ENCODE measurements at places on chromosomes 5 and 9.

- DNase-seq = peak; percentile 89
Measured at GRCh38 chr5:150436141-150436680, 13.3 kb downstream of the RPS14 start.

DNA sequence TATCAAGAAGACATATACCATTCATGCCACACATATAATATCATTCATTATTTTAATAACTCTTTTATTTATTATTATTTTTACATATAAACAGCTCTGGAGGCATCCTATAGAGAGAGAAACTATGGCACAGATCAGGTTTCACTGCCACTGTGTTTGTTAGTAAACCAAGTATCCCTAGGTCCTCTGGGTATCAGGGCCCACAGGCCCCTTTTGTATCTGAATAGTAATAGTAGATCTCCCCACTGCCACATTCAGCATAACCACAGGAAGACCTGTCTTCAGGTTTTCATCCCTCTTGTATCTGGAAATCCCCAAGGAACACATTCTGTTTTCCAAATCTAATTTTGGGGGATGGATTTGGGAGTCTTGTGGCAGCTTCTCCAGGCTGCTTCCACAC lies 94.0 kb downstream of the SPATA31D1 start:
- no peak for DNase-seq

DNA sequence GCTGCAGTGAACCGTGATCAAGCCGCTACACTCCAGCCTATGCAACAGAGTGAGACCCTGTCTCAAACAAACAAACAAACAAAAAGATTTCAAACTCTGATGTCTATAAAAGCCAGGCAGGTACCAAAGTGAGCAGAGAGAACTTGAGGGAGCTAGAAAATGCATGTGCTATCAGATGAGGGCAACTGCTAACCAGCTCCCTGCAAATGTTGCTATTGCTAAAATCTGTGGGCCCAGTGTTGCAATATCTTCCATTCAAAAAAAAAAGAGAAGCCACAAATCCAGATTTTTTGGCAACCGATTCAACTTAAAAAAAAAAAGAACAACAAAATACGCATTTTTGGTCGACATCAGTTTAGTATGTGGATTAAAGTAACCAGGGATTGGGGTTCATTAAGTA lies 5.5 kb downstream of the UBE2D2 start:
- DNase-seq = no peak

DNA sequence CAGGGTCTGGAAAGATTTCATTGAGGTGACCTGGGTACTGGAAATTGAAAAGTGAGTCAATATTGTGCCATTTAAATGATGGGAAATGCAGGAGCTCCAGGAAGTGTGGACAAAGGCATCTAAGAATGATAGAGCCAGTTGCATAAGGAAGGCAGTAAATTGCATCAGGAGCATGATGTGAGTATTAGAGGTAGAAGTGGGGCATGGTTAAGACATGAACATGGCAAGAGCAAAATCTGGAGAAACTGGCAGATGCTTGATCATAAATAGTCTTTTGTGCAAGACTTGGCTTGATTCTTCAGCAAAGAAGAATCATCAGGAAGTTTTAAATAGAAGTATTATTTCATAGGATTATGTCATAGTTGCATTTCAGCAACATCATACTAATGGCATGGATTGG lies 157.4 kb upstream of the PUM3 start:
- DNase-seq = no peak

GRCh38 chr5:149177911-149178565 lies 36.7 kb downstream of the ABLIM3 start:
- DNase-seq = no peak

DNA sequence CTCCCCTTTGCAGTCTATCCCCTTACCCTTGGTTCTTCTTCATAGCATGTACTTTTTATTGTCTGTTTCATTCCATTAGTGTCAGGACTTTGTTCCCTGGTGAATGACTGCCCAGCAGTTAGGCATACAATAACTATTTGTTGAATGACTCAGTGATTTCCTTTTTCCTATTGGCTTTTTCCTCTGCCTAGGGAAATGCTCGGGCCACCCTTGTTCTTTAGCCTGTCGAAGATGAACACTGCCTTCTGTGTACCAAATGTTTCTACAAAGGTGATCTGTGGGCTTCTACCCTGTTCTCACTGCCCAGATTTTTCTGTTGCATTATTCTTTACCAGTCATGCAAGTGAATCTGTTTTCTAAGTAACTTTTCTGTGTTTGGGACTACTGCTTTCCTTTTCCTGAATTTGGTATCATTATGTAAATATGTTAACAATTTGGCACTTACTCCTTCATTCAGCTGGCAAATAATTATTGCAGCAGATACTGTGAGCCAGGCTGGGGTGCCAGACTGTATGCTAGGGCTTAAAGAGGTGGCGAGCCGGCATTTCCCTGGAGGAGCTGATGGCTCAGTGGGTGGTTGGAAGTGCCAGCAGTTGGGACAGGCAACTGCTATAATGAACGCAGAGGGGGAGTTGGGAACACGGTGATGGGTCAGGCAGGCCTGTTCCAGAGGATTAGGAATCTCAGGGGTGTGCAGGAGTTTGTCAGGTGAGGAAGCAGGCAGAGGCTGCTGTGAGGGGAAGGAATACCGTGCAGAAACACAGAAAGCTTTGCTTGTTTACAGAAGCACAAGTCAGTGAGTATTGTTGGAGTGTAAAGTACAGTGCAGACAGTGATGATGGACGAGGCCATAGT lies 30.6 kb downstream of the KDM4C start:
- DNase-seq = no peak

DNA sequence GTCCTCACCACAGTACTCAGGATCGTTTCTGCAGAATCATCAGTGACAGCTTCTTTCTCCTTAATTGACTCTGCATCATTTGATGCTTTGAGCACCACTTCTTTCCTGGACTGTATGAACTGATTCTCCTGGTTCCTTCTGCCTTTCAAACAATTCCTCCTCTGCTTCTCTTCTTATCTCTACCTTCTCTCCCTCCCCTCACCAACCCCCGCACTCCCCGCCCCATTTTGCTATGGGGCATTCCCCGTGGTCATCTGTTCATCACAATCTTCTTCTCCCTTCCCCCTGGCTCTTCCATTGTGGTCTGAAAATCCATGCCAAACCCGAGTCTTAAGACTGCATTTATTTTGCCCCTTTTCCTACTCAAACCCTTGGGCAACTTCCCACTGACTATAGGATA lies 57.9 kb downstream of the FAM78A start:
- no peak for DNase-seq

DNA sequence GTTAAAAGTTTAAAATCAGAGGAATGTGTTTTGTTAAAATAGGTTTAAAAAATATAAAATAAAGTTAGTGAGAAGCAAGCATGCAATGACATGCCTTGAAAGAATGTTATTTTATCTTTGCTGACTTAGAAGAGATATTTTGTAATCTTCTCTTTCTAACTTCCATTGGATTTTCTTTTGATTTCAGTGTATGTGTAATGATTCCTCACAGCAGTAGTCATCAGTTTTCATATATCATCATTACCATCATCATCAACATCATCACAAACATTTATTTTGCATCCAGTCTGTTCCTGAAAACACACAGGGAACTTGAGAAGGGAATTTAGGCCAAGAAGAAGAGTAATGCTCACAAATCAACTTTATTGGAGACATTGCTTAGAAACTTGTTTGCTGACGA lies 699.6 kb downstream of the TAF11L14 start:
- DNase-seq = no peak

DNA sequence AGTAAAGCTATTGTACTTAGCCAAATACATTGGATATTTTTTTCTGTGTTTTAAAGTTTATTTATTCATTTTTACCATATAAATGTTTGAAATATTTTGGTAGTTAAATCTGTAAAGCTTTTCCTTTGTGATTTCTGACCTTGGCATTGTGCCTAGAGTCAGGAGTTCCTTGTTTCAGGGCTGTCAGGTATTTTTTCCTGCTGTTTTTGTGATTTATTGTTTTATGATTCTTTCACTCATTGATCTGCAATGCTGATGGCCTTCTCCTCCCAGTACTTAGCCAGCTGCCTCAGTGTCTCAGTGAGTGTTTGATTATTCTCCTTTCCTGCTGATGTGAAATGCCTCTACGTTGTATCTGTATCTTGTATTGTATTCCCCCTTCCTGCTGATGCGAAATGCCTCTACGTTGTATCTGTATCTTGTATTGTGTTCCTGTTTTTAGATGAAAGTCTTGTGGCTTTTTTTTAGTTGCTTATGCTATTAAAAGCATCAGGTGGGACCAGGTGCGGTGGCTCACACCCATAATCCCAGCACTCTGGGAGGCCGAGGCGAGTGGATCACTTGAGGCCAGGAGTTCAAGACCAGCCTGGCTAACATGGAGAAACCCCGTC lies 61.0 kb downstream of the EHMT1 start:
- DNase-seq = no peak

GRCh38 chr5:144333336-144333920 lies 162.8 kb downstream of the KCTD16 start:
- no peak for DNase-seq

DNA sequence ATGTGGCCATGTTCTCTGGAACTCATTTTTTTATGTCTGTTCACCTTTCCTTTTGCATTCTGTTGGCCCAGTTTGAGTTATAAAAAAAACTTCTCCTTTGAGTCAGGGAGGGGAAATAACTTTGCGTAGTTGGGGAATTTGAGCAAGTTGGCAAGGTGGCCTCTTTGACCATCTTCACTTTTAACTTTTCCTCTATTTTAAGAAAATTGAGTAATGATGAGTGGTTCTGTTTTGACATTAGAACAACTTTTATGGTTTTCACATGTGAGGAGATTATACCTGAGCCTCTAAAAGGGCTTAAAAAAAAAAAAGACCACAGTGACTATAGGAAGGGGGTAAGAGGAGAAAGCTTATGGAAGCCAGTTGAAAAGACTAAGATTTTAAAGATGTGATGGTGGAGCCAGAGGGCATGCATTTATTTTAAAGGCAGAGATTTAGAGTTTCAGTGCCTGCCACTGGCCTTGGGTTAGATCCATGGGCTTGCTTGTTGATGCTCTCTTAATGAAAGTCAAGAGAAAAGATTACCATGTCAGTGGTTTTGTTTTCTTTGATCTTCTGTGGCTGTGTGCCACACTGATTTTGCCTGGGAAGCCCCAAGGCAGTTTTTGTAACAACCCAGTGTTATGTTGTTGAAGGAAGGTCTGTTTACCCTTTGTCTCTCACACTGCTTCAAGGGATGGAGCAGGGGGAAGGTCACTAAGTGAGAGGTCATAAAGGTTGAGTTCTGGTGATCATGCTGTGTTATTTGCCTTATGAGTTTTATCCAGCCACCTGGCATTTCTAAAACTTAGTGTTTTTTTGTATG lies 219.7 kb upstream of the CD180 start:
- peak; percentile 50 for DNase-seq

- DNase-seq = no peak
Measured at GRCh38 chr5:69136293-69136692, 30.7 kb upstream of the CCNB1 start.

DNA sequence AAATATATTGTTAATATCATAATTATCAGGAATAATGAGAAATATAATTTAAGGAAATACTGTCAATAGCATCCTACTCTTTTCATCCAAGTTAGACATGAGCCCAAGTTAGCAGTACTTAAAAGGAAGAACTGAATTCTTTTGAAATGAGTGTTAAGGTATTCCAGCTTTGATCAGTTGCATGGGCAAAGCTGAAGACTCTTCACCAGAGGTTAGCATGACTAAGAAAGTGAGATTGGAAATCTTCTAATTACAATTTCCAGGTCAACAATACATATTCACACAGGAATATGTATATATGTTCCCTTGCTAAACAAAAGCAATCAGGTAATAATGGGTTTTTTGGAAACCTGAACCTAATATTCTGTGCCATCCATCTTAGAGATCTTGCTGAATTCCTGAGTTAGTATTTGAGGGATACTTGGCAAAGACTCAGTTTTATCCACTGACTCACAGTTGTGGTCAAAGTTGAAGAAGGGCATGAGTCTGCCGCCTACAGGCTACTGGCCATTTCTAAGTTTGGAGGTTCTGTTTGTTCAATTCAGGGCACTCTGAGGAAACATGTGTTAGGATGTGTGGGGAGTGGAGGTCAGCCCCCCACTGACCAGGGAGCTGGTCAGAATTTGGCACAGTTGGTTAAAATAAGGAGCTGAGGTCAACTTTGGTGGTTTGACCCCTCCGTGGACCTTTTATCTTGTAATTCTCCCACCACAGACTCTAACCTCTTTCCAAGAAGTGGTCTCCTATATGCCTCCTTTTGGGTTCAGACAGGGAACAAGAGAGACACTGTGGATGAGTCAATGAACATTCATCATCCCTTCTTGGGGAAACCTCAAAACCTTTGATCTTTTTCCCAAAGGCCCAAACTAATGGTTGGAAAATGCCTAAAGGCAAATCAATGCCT lies 118.3 kb downstream of the PIK3R1 start:
- DNase-seq = no peak

GRCh38 chr5:170247363-170247762 lies 14.6 kb downstream of the C5orf58 start:
- DNase-seq = no peak

GRCh38 chr5:56951126-56951945 lies 587 bp downstream of the MIER3 start:
- peak; percentile 78 for DNase-seq

- DNase-seq = no peak
Measured at GRCh38 chr9:134316449-134317160, 9.7 kb upstream of the RXRA start.

DNA sequence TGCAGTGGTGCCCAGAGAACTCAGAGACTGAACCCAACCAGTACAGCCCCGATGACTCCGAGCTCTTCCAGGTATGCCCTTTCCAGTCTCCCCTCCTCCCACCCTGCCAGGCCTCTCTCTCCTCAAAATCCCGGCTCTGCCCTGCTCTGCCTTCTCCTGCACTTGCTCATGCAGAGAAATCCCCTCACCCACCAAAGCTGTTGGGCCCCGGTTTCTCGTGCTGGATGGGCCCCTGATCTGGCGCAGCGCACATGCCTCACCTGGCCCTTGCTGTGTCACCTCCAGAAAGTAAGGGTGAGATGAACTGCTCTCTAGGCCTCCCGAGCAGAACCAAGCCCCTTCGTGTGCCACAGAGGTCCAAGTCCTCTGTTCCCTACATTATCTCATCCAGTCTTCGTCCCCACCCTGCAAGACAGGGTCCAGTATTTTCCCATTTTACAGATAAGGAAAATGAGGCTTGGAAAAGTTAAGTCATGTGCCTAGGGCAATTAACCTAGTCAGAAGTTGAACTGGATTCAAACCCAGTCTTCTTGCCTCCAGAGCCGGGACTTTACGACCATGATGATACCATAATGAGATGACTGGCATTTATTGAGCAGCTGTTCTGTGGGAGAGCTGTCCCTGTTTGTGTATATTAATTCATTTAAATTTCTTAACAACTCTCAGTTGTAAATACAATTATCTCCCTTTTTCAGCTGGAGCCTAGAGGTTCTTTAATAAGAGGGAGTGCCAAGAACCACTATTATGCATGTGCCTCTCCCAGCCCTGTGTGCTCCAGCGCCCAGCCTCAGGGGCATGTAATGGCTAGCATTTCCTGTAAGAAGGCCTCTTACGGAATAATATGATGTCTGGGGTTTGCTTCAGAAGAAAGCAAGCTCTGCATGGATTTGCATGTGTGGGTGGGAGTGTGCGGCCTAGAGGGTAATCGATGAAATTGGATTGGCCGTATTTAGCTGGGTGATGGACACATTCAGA lies 90.7 kb downstream of the PPARGC1B start:
- DNase-seq = no peak
